ENCODE measurements at places on chromosomes 1 and 21. TPM values are rescaled to one million over a fixed set of nuclear protein-coding genes. Genes with fewer than 3 reads are reported as not detected.

- no peak for DNase-seq
Observed at GRCh38 chr1:10823000-10823401, 26.6 kb upstream of the CASZ1 start.

Gene PLA2G2F
- total RNA-seq, result 0.12 TPM

Gene ALPL
- total RNA-seq, result 0.61 TPM

DNA sequence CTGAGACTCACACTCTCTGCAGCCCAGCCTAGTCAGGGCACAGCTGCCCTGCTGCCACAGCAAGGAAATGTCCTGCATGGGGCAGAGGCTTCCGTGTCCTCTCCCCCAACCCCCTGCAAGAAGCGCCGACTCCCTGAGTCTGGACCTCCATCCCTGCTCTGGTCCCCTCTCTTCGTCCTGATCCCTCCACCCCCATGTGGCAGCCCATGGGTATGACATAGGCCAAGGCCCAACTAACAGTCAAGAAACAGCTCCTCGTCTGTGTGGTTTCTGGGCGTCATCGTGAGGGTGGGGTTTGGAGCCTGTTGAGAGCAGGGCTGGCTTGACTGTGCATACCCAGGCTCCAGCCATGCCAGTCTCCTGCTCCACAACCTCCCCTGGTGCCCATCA lies 19.5 kb downstream of the FAAH start:
- DNase-seq, result no peak

Gene OPTC
- total RNA-seq, result not detected

GRCh38 chr1:37748565-37748964 lies 16.4 kb downstream of the EPHA10 start:
- DNase-seq, result no peak

GRCh38 chr1:227357171-227357926 lies 39.1 kb upstream of the CDC42BPA start:
- peak; percentile 68 for DNase-seq

DNA sequence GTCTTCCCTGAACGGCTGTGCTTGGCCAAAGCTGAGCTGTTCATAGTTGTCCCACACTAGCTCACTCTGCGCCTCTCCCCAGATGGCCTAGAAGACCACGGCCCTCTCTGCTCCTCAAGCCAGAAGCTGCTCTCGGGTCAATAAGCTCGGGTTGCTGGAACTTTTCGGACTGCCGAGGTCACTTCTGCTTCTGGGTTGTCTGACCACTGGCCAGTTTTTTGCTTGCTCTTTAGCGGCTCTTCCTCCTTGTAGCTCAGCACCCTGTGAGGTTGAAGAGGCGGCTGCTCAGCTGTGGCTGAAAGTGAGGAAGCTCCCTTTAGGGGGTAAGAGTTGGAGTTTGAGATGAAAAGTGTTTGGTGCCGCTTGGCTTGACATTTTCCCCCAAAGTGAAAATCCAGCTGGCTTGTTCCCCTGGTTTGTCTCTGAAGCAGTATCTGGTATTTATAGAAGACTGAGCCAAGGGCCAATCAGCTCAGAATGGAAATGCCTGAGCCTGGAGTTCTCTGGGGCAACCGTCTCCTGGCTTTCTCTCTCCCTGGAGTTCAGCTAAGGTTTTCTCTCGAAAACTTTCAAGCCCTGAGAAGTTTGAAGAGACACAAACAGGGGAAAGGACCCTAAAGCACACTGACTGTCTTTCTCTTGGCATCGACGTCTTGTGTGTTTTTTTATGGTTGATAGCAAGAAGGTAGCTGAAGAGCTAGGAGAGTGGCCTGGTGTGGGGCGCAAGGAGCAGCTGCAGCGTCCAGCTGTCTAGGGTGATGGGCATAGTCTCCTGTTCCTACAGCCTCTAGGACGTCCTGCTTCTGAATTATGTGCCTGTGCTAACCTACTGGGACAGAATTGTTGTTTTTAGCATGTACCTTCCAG lies 72.0 kb downstream of the SYT6 start:
- DNase-seq, result no peak

- DNase-seq, result no peak
Observed at GRCh38 chr1:158007667-158008386, 14.4 kb downstream of the KIRREL1 start.

DNA sequence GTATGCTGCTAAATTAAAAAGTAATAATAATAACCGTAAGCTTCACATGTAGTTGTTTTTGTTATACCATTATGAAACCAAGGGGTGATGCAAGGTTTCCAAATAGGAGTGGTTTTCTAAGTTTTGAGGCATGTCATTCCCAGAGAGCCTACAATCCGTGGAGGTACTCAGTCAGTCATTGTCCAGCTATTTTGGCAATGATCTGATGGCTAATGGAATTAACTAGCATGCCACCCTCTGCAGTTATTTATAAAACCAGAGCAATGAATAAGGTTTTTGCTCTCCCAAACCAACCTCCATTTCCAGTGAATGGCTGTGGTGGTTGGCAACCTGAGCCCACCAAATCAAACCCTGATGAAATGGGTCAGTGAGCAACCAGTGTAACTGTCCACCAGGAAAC lies 106.4 kb downstream of the TBX15 start:
- DNase-seq, result no peak

Gene TMEM51
- 16.6 TPM for total RNA-seq

Gene LCE3E
- total RNA-seq, result not detected

Gene KCNAB2
- total RNA-seq, result 18.1 TPM

Gene HCRTR1
- not detected for total RNA-seq

DNA sequence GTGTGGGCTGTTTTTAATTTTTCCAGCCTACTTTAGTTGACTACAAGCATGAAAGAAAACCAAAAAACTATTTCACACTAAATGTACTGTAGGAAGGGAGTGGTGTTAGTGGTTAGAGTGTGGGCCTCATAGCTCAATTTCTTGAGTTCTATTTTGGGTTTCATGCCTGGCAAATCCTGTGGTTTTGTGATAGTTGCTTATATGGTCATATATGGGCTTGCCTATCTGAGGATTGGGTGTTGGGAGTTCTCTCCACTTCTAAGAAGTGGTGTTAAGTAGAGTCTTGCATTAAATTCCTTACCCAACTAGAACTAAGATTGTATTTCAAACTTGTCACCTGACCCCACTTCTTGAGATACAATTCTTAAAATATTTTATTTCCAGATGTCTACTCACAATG lies 37.8 kb upstream of the COL11A1 start:
- DNase-seq, result no peak

DNA sequence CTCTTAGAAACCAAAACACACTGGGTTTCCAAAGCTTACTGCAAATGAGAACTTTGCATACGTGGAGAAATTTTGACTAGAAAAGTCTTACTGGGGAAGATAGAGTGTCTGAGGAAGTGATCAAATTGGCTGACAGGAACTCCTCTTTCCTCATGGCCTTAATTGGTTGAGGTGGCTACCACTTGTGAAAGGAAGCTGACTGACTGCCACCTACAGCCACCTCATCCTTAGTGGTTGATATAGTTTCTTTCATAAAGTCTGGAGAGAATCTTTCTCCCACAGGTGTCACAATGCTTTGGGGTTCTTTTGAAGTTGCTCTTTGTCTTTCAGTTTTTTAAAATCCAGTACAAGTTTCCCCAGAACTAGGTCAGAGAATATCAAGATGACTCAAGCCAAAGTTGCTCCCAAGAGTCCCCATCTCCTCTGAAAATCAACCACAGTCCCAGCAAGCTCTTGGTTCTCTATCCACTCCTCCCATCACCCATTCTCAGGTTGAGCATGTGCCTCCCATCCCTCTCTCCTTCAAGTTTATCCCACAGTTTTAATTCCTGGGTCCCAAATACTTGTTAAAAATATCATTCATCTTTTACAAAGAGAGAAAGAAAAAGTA lies 43.3 kb downstream of the GPR88 start:
- no peak for DNase-seq

- DNase-seq, result no peak
Observed at GRCh38 chr1:84006591-84006990, 7.7 kb upstream of the TTLL7 start.

Gene ABCA4
- 0.22 TPM for total RNA-seq

Gene HHAT
- 2.7 TPM for total RNA-seq

DNA sequence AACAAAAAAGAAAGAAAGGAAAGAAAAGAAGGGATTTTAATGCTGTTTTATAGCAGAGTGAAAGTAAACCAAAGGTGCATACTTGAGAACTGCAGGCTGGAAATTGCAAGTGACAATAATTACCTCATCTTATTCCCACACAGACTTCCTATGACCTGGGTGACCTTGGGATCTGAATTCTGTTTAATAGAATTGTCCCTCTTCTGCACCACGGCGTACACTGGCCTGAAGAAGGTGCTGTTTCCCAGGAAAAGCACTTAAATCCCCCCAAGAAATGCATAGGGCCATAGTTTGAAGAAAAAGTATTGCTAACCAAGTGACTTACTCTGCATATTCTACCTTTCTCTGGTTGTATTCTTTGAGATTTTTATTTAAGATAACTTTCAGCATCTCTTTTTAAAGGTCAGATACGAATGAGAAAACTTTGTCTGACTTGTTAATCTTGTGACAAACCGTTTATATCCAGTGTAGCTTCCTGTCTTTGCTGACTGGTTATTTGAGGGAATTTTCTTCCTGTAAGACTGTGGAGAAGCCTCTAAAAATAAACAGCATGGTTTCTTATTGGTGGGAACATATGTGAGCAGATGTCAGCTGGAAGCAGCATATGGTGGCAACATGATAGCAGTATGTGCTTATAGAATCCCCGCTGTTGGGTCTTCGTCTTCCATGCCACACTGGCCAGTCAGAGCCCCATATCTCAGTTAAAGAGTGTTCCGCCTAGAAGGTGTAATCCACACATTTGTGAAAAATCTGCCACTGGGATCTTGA lies 16.3 kb downstream of the TGFB2 start:
- peak; percentile 31 for DNase-seq

DNA sequence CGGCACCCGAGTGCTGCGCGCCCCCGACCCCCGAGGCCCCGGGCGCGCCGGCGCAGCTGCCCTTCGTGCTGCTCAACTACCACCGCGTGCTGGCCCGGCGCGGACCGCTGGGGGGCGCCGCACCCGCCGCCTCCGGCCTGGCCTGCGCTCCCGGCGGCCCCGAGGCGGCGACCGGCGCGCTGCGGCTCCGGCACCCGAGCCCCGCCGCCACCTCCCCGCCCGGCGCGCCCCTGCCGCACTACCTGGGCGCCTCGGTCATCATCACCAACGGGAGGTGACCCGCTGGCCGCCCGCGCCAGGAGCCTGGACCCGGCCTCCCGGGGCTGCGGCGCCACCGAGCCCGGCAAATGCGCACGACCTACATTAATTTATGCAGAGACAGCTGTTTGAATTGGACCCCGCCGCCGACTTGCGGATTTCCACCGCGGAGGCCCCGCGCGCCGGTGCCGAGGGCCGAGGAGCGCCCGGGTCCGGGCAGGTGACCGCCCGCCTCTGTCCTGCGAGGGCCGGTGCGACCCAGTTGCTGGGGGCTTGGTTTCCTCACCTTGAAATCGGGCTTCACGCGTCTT lies 49.0 kb downstream of the SIM2 start:
- DNase-seq, result no peak

Gene TSPEAR
- not detected for total RNA-seq

GRCh38 chr21:25331286-25331685 lies 276.0 kb downstream of the MRPL39 start:
- DNase-seq, result no peak

- no peak for DNase-seq
Observed at GRCh38 chr21:25506887-25507286, 100.4 kb downstream of the MRPL39 start.

Gene OVAAL
- not detected for total RNA-seq

DNA sequence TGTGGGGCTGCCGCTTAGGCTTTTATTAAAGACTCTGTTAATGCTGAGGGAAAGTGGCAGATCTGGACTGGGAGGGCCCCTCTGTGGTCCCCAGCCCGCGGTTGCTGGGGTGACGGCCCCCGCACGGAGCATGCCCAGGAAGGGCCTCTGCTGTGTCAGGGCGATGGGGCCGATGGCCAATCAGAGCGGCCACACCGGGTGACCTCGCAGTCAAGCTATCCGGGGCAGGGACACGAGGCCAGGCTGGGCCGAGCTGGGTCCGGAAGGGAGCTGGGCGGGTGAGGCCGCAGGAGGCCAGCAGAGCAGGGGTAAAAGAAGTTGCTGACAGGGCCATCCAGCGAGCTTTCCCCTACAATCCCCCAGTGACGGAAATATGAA lies 145.1 kb downstream of the CASZ1 start:
- no peak for DNase-seq

GRCh38 chr1:217717959-217718358 lies 86.8 kb downstream of the SPATA17 start:
- DNase-seq, result no peak

DNA sequence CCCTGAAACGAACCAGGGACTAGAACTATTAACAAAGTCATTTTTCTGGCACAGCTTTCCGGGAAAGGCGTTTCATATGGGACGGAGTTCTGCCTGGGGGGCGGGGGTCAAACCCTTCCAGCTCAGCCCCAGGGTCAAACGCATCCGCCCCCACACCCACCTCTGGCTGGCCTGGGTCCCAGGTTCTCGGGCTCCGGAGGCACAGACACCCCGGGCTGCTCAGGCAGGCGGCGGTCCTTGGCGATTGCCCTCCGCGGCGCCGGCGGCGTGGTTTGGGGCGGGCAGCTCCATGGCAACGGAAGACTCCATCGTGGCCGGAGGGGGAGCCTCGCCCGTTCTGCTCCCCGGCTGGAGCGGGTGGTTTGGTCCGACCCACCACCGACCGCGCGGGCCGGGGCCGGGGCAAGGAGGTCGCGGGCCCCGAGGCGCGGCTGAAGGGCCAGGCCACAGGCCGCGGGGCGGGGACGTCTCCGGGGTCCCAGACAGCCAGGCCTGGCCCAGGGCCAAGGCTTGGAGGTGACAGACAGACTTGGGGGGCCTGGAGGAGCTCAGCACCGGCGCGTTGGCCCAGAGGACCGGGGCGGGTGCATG lies at the start of gene CFAP74:
CFAP74 (minus strand) TSS at position 246 of the 591 bp plus-strand sequence. CDS start 12,830 bp downstream, outside the sequence.
- peak; percentile 53 for DNase-seq

GRCh38 chr1:102732927-102733326 lies 375.4 kb downstream of the COL11A1 start:
- DNase-seq, result no peak

Gene OR2L8
- not detected for total RNA-seq

DNA sequence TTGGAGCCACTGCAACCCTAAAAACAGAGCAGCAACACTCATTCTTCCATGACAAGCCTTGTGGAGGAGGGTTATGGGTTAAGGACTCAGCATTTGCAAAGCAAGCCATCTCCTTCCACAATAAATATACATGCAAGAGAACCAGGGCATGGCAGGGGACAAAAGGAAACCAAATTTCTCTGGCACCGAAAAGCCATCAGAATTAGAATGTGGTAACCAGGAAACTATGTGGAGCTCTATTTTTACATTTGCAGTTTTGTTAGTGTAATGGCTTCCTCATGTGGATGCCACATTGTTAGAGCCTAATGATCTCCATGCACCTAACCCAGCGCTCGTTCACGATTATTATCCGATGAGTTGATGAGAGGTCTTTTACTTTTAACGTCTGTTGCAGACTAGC lies 91.7 kb downstream of the NAV1 start:
- no peak for DNase-seq

DNA sequence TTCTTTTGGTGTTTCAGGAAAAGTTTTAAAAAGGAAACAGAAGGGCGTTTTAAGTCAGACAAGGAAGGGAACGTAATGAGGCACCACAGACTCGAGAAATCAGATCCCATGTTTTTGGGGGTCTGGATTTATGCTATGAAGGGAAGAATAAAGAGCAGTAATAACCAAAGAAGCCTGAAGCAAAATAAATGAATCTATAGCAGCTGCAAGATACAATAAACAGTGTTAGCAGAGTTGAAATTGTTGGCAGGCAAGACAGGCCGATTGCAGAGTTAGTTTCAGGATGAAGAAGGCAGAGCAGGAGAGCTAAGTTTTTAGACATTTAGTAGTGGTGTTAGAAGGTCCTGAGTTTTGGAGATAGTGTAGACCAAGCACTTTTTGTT lies 425 bp downstream of the DDR2 start:
- DNase-seq, result no peak
